ENCODE measurements at places on chromosomes 3 and 15. TPM values are rescaled to one million over a fixed set of nuclear protein-coding genes. Genes with fewer than 3 reads are reported as not detected.

GRCh38 chr3:178174201-178174915, 361.9 kb upstream of the KCNMB2 start:
- H3K36me3 ChIP-seq, result no peaks in the 10 kb centered on the region

DNA sequence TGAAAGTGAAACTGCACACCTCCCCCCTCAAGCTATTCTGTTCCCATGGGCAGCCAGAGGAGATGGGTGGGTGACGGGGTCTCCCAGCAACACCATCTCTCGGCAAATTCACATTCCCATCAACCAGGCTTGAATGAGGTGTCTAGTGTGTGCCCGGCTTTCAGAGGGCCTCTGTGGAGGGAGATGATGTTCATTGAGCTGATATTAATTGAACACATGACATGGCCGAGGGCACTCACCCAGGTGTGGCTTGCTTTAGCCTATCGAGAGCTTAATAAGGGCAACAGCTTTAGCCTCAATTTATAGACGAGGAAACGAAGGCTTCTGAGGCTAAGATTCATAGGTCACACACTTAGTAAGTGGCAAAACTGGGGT, 288.0 kb downstream of the UACA start:
- no peak for DNase-seq
- no peaks in the 10 kb centered on the region for H3K36me3 ChIP-seq
- H3K4me3 ChIP-seq, result no peak overlapping the region
- no peak overlapping the region for H3K27ac ChIP-seq
- H3K27me3 ChIP-seq, result peaks cover 66% of the 10 kb centered on the region

DNA sequence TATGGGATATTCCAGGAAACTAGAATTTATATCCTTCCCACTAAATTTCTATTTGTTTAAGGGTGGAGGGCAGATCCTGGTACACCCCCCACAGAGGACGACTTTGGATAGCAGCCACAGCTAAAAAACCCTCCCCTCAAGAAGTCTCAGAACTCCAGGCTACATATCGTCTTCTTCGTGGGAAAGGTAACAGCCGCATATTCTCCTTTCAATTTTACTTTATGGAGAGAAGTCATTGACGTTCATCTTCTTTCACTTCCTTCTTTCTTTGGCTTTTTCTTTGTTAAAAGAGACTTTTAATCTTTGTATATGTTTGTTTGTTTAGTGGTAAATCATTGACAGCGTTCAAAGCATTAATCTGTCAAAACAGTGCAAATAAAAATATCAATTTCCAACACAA, 36.3 kb downstream of the TRIP4 start:
- peaks cover 18% of the 10 kb centered on the region for H3K36me3 ChIP-seq
- no peaks in the 10 kb centered on the region for H3K27me3 ChIP-seq
- no peak overlapping the region for H3K4me3 ChIP-seq
- no peak for DNase-seq
- H3K27ac ChIP-seq, result peak overlapping the region; percentile 4

DNA sequence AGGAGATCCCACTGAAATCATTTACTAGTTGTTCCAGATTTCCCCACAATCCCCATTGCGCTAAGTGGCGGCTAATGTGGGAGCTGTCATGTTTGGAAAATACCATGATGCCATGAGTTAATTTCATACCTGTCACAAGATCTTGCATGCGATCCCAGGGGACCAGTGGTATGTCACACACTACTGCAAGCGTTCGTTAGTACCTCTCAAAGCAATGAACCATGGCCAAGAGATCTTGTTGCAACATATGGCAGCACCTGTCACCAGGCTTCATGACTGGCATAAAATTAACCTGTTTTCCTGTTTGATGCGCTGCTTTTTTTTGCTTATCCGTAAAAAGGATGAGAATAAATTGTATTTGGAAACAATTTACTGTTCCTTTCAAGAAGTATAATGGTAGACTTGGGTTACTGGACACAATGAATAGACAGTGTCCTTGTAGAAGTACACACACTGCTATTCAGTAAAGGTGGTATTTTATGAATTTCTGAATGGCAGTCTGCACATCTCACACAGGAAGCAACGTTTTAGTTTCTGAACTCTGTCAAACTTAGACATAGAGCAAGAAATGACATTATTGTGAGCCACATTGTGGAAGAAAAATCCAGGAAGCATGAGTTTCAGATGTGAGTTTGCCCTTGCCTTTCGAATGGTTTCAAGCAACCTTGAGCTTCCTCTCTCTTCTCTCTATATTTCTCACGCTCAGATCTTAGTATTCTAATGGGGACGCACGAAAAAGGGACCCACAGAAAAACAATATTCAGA, 81.9 kb downstream of the CHL1 start:
- no peaks in the 10 kb centered on the region for H3K4me1 ChIP-seq
- H3K27ac ChIP-seq, result no peak overlapping the region
- no peak for DNase-seq
- no peaks in the 10 kb centered on the region for H3K27me3 ChIP-seq

DNA sequence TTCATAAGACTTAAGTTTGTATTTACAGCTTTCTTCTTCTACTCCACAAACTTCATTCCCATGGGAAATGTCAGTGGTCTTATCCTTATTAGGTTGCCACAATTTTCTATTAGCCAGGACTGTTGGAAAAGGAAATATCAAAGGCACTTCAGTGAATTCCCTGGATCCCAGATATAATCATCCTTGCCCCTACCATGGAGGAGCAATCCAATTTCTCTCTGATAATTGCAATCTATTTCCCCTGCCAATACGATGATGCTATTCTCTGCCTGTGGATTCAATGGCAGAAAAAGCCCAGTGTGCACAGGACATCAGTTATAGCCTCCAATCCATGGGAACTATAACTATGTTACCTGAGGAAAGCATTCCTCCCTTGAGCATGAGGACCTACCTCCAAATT, 536.4 kb upstream of the UBE2E2 start:
- no peaks in the 10 kb centered on the region for H3K4me1 ChIP-seq
- H3K27me3 ChIP-seq, result no peaks in the 10 kb centered on the region
- no peak overlapping the region for H3K27ac ChIP-seq
- no peak for DNase-seq
- no peak overlapping the region for H3K4me3 ChIP-seq

GRCh38 chr15:47500842-47501241, 216.5 kb upstream of the SEMA6D start:
- no peak for DNase-seq
- no peaks in the 10 kb centered on the region for H3K27me3 ChIP-seq
- no peaks in the 10 kb centered on the region for H3K4me1 ChIP-seq
- no peak overlapping the region for H3K4me3 ChIP-seq

- no peaks in the 10 kb centered on the region for H3K36me3 ChIP-seq
- no peak for DNase-seq
- no peak overlapping the region for H3K27ac ChIP-seq
Measured at GRCh38 chr3:189477614-189478013, 153.6 kb upstream of the TP63 start.

GRCh38 chr15:76418352-76419140, 82.0 kb downstream of the ISL2 start:
- no peaks in the 10 kb centered on the region for H3K27me3 ChIP-seq
- no peak overlapping the region for H3K4me3 ChIP-seq
- no peaks in the 10 kb centered on the region for H3K4me1 ChIP-seq
- H3K36me3 ChIP-seq, result no peaks in the 10 kb centered on the region
- no peak overlapping the region for H3K27ac ChIP-seq

DNA sequence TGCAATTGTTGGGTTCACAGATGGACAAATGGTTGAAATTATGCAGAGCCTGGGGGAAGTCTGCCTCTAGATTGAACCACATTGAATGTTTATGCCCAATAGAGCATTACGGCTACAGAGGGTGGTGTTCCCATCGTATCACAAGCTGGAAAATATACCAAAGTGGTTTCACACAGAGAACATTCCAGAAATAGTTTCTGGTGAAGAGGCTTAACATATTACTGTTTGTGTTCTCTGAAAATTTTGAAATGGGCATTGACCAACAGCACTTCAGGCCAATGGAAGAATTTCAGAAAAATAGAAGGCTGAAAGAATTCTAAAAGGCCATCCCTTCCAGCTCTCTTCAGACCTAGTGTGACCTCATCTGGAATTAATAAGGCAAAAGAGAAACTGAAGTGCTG, 203.9 kb downstream of the NEK10 start:
- no peak overlapping the region for H3K4me3 ChIP-seq
- no peaks in the 10 kb centered on the region for H3K36me3 ChIP-seq
- no peaks in the 10 kb centered on the region for H3K27me3 ChIP-seq

DNA sequence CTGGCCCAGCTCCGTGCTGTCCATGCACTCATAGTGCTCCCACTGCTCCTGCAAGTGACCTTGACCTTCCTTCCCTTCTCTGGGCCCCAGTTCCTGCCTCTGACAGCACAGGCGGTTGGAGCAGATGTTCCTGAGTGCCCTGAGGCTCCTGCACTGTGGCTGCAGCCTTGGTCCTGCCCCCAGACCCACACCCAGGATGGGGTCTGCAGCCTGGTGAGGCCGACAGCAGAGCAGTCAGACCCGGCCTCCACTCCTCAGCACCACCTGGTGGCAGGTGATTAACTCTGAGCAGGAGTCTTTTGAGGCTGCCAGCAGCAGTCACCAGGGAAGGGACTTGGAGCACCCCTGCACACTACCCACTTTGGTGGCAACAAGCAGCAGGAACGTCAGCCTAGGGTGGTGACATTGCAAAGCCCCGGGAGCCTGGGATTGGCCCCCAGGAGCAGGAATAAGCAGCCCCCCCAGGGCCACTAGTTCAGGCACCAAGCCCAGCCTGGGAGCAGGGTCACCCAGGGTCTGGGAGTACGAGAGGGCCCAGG, 64.6 kb downstream of the CYP11A1 start:
- H3K36me3 ChIP-seq, result no peaks in the 10 kb centered on the region
- H3K4me3 ChIP-seq, result no peak overlapping the region
- peaks cover 23% of the 10 kb centered on the region for H3K4me1 ChIP-seq

DNA sequence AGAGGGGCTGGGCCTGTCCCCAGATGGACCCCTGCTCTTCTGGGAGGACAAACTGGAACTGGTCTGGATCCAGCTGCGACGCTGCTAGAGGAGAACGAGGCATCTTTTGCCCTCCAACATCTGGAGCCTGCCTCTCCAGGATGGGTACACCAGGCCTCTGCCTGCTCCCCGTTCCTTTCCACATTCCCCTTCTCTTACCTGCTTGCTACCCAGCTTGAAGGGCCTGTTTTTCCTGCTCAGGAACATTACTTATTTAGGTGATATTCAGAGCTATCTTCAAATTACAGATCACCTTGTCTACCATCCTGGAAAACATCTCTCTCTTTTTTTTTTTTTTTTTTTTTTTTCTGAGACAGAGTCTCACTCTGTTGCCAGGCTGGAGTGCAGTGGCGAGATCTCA, 64.0 kb downstream of the CHRD start:
- H3K4me3 ChIP-seq, result no peak overlapping the region
- peaks cover 12% of the 10 kb centered on the region for H3K27me3 ChIP-seq
- peaks cover 2% of the 10 kb centered on the region for H3K4me1 ChIP-seq
- no peak overlapping the region for H3K27ac ChIP-seq

DNA sequence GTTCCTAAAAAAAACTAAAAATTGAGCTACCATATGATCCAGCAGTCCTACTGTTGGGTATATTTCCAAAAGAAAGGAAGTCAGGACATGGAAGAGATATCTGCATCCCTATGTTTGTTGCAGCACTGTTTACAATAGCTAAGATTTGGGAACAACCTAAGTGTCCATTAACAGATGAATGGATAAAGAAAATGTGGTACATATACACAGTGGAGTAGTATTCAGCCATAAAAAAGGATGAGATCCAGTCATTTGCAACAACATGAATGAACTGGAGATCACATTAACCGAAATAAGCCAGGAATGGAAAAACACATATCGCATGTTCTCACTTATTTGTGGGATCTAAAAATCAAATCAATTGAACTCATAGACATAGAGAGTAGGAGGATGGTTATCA, 29.5 kb downstream of the LRRC49 start:
- H3K27me3 ChIP-seq, result no peaks in the 10 kb centered on the region
- no peaks in the 10 kb centered on the region for H3K4me1 ChIP-seq
- no peak overlapping the region for H3K4me3 ChIP-seq
- no peak overlapping the region for H3K27ac ChIP-seq
- H3K36me3 ChIP-seq, result peaks cover 2% of the 10 kb centered on the region
- DNase-seq, result no peak

DNA sequence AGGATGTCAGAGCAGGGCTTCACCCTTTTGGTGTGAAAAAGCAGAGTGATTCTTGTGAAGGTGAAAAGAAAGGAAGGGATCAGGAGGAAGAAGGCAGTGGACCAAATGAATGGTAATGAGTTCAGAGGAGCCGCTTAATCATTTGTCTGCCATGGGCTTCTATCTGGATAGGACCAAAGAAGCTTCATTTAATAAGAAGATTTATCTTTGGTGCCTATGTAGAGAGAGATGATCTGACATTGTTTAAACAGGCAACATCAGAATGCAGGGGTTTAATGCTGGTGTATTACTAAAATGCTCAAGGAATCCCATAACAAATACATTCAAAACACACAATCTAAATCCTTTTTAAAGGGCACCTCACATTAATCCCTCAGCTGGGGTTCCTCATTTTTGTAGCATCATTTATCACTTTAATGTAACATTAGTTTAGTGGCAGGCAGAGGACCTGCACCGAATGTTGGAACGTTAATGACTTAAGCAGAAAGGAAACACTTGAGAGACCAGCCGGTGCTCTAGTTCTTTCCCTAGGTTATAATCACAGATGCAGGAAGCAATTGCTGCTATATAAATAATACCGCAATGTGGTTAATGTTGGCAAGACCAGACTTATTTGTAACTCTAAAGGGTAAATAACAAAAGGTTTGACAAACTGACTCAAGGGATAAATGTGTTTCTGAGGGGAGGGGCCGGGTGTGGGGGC, 27.9 kb upstream of the IL1RAP start:
- no peaks in the 10 kb centered on the region for H3K27me3 ChIP-seq
- H3K4me1 ChIP-seq, result peaks cover 8% of the 10 kb centered on the region
- no peaks in the 10 kb centered on the region for H3K36me3 ChIP-seq
- H3K27ac ChIP-seq, result peak overlapping the region; percentile 57

- H3K27ac ChIP-seq, result no peak overlapping the region
- no peak for DNase-seq
- no peaks in the 10 kb centered on the region for H3K36me3 ChIP-seq
Measured at GRCh38 chr3:13165576-13165975, 92.3 kb upstream of the IQSEC1 start.

GRCh38 chr15:90553248-90553745, 23.6 kb downstream of the CRTC3 start:
- no peaks in the 10 kb centered on the region for H3K27me3 ChIP-seq
- peaks cover 14% of the 10 kb centered on the region for H3K4me1 ChIP-seq
- peaks cover 3% of the 10 kb centered on the region for H3K36me3 ChIP-seq
- no peak for DNase-seq
- no peak overlapping the region for H3K4me3 ChIP-seq

GRCh38 chr15:62951481-62951880, 91.1 kb upstream of the TPM1 start:
- DNase-seq, result no peak
- no peak overlapping the region for H3K27ac ChIP-seq
- H3K27me3 ChIP-seq, result peaks cover 50% of the 10 kb centered on the region
- no peaks in the 10 kb centered on the region for H3K36me3 ChIP-seq
- H3K4me3 ChIP-seq, result no peak overlapping the region

DNA sequence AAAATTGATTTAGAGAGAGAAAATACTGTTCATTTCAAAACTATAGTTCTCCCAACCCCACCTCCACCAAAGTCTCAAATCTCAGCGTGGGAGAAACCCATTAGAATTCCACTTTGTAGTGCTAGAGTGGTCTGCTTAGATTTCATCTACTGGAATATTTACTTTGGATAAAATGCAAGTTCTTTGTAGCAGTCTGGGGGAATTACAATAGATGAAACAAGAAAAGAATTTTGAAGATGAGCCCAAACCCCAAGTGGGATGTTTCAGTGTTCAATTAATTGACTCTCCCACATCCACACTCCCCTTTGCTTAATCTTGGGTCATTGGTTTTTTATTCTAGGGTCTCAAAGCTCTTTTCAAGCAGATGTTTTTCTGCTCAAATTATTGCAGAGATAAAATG, 97.8 kb downstream of the RPL22L1 start:
- no peak overlapping the region for H3K27ac ChIP-seq
- H3K36me3 ChIP-seq, result no peaks in the 10 kb centered on the region
- H3K4me3 ChIP-seq, result no peak overlapping the region

GASK1A gene
- total RNA-seq, result 2.3 TPM

IL17RB gene
- total RNA-seq, result 10.9 TPM

ADCY5 gene
- total RNA-seq, result 33.8 TPM
